ENCODE measurements at places on chromosomes 16 and 17. TPM values are rescaled to one million over a fixed set of nuclear protein-coding genes. Genes with fewer than 3 reads are reported as not detected.

The HSD17B1 gene
- total RNA-seq: 0.71 TPM

DNA sequence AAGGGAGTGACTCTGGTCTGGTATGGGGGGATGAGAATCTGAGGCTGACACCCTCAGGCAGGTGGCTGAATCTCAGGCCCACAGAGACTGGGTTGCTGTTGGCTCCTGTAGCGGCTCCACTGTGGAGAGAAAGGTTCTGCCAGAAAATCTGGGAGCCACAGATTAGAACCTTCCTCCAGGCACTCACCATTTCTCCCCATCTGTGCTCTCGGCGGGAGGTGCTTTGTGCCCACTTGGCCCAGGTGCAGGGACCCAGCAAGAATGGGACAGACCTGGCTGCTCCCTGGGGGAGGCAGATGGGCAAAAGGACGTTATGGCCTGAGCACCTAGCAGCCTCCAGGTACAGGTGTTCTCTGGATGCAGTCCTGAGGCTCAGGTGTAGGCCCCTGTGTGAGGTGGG, 20.1 kb downstream of the RAB11FIP3 start:
- peaks cover 2% of the 10 kb centered on the region for H3K4me1 ChIP-seq
- no peak overlapping the region for H3K27ac ChIP-seq
- no peaks in the 10 kb centered on the region for H3K36me3 ChIP-seq
- H3K4me3 ChIP-seq: no peak overlapping the region

GRCh38 chr16:86231996-86232350, 278.4 kb upstream of the FOXF1 start:
- no peaks in the 10 kb centered on the region for H3K36me3 ChIP-seq
- H3K27me3 ChIP-seq: peaks cover 15% of the 10 kb centered on the region
- no peaks in the 10 kb centered on the region for H3K4me1 ChIP-seq
- H3K4me3 ChIP-seq: no peak overlapping the region

DNA sequence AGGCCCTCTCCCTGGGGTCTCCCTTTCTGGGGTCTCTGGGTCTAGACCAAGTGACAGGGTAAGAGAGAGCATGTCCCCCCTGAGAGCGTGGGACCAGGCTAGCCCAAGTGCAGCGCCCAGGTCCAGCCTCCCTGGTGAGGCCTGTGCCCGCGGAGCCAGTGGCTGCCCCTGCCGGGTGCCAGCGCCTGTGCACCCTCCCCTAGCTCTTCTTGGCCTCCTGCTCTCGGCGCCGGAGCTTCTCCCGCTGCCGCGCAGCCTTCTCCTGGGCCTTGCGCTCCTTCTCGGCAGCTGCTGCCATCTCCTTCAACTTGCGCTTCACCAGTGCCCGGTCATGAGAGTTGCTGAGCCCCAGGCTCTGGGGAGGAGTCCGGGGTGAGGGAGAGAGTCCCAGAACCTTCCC, 17.3 kb downstream of the SAMD14 start:
- H3K36me3 ChIP-seq: no peaks in the 10 kb centered on the region
- H3K27ac ChIP-seq: no peak overlapping the region
- DNase-seq: no peak
- no peak overlapping the region for H3K4me3 ChIP-seq
- H3K4me1 ChIP-seq: peaks cover 13% of the 10 kb centered on the region
